ENCODE measurements at places on chromosomes 5 and 9. TPM values are rescaled to one million over a fixed set of nuclear protein-coding genes. Genes with fewer than 3 reads are reported as not detected.

- no peak overlapping the region for H3K27ac ChIP-seq
- H3K36me3 ChIP-seq: no peaks in the 10 kb centered on the region
- DNase-seq: no peak
- H3K4me3 ChIP-seq: no peak overlapping the region
These were observed 173.8 kb downstream of the CEMIP2 start for GRCh38 chr9:71594541-71594940.

- DNase-seq: no peak
- H3K4me1 ChIP-seq: peaks cover 33% of the 10 kb centered on the region
- peaks cover 6% of the 10 kb centered on the region for H3K27me3 ChIP-seq
- H3K4me3 ChIP-seq: peak overlapping the region; percentile 68
- peaks cover 18% of the 10 kb centered on the region for H3K36me3 ChIP-seq
These were observed 710 bp upstream of the PIP5KL1 start for GRCh38 chr9:127931092-127931881.

- H3K27ac ChIP-seq: no peak overlapping the region
- H3K27me3 ChIP-seq: peaks cover 12% of the 10 kb centered on the region
- DNase-seq: no peak
These were observed 9.3 kb upstream of the ARAP3 start for GRCh38 chr5:141691286-141691866.

Gene KCNV2
- not detected for total RNA-seq

Gene LVRN
- total RNA-seq: not detected

Gene TUSC1
- 0.47 TPM for total RNA-seq

Gene ITGA2
- 3.2 TPM for total RNA-seq

DNA sequence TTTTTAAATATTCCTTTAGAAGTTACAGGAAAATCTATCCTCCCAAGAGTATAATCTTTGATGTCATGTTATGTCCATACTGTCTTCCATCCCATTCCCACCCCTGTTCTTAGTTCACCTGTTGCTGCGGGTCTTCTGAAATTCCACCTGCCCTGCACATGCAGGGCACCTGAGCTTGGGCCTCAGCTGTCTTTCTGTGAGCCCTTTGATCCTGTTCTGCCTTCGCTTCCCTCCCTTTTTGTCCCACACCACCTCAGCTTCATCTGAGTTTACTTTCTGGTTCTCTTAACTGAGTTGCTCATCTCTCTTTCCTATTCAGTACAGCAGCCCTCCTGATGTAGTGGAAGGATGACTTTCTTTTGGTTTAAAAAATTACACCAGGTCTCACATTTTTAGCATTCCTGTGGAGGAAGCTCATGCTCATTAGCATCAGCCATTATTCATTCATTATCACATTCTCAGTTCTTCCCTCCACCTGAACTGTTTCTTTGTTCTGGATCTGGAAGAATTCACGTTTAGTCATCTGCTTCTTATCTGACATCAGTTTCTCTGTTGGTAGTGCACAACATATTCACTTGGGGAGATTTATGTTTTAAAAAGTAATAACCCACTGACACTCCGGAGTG lies 211.0 kb downstream of the ADCY2 start:
- H3K4me3 ChIP-seq: no peak overlapping the region
- no peak for DNase-seq
- no peak overlapping the region for H3K27ac ChIP-seq
- H3K27me3 ChIP-seq: no peaks in the 10 kb centered on the region
- no peaks in the 10 kb centered on the region for H3K4me1 ChIP-seq

Gene CDX1
- total RNA-seq: not detected

- no peak for DNase-seq
- peaks cover 54% of the 10 kb centered on the region for H3K36me3 ChIP-seq
- H3K4me1 ChIP-seq: peaks cover 53% of the 10 kb centered on the region
- H3K4me3 ChIP-seq: peak overlapping the region; percentile 99
- no peaks in the 10 kb centered on the region for H3K27me3 ChIP-seq
- H3K27ac ChIP-seq: peak overlapping the region; percentile 3
These were observed 3.6 kb downstream of the SMC5 start for GRCh38 chr9:70262366-70262765.

Gene IL12B
- not detected for total RNA-seq

Gene NADK2
- 21.7 TPM for total RNA-seq

Measured in activated T-helper 1 cell treated with anti-CD3 and anti-CD28 coated beads, Interleukin-12 subunit alpha, Interleukin-12 subunit beta, Interleukin-2, Interleukin-4 antibody, amounts not matched to agents 30 ng/mL and 10 ng/mL and 1 ng/mL, durations not matched to agents 14 hours and 24 hours and 36 hours (primary cell).